ENCODE measurements at places on chromosomes 5 and 9.

- DNase-seq = no peak
Measured at GRCh38 chr9:126636983-126637798, 23.5 kb downstream of the LMX1B start.

DNA sequence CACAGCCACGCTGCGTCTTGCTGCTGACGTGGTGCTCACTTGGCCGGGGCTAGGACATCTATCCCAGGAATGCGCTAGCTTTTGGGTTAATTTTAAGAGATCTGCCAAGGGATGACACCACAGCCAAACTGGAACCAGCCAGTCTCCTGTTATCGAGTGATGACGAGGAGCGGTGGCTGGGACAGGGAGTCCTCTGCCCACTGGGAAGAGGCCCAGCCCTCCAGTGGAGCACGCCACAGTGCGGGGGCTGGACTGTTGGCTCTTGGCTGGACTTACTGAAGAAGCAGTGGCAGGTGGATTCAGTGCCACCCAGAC lies 55.1 kb upstream of the PHYKPL start:
- no peak for DNase-seq

GRCh38 chr9:87255431-87256155 lies 242.1 kb upstream of the DAPK1 start:
- DNase-seq = no peak

- DNase-seq = no peak
Measured at GRCh38 chr9:84054341-84055010, 73.9 kb downstream of the RMI1 start.

DNA sequence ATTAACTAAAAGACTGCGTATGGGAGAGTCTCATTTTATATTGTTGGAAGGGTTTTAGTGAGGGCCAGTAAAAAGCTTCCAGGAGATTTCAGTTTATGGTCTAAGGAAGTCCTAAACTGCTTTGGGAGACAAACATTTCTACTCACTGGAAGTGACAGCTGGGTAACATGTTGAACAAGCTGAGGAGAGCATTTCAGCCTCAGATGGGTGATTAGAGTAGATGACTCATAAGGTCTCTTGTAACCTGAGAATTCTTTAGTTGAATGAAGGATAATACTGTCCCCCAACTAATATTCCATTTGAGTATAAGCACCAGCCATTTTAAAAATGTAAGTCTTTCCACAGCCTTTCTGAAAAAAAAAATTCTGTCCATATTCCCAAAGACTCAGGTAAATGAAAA lies 218.0 kb upstream of the C9orf72 start:
- no peak for DNase-seq

Measured in dorsolateral prefrontal cortex (tissue), 122 donors.